Naive B cell (primary cell): ENCODE measurements at places on chromosomes 7 and 10. TPM values are rescaled to one million over a fixed set of nuclear protein-coding genes. Genes with fewer than 3 reads are reported as not detected.

The TACC2 gene
- polyA plus RNA-seq = not detected

The LRRC17 gene
- polyA plus RNA-seq = not detected

The GRID1 gene
- polyA plus RNA-seq = not detected

The OR2A2 gene
- not detected for polyA plus RNA-seq

The NT5C2 gene
- polyA plus RNA-seq = 60.7 TPM

The SPACDR gene
- polyA plus RNA-seq = not detected

The TRA2A gene
- polyA plus RNA-seq = 58.2 TPM

DNA sequence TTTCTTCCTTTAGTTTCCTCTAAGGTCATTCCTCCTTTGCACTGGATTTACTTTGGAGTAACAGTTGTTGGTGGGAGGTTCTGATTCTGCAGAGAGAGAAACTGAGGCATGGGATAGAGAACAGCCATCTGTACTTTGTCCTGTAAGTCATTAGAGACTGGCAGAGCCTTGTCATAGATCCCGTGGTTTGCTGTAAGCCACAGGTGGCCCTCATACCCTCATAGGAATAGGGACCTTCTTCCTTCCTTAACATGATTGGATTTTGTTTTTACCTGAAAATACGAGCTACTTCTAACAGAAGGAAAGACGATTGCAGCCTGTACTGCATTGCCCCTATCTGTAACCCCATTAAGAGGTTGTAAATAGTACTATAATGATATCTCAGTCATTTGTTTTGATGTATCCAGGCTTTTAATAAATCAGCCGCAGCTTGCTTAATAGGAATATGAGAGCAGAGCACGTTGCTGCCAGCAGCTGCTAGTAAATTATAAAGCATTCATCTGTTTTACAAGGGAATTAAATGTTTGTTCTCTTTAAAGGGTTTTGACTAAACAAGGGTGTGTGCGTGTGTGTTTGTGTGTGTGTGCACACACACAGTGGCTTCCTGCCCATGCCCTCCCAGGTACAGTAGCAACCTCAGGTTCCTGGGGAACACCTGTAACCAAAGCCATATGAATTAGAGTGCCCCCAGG is 249.8 kb downstream of the AUTS2 start:
- no peaks in the 10 kb centered on the region for H3K36me3 ChIP-seq
- H3K4me1 ChIP-seq = peaks cover 61% of the 10 kb centered on the region
- no peak overlapping the region for H3K27ac ChIP-seq
- DNase-seq = no peak
- no peak overlapping the region for H3K4me3 ChIP-seq
- H3K27me3 ChIP-seq = no peaks in the 10 kb centered on the region

GRCh38 chr7:18901351-18901750 is 216.1 kb downstream of the TWIST1 start:
- no peak overlapping the region for H3K4me3 ChIP-seq
- H3K27me3 ChIP-seq = no peaks in the 10 kb centered on the region
- H3K27ac ChIP-seq = no peak overlapping the region

DNA sequence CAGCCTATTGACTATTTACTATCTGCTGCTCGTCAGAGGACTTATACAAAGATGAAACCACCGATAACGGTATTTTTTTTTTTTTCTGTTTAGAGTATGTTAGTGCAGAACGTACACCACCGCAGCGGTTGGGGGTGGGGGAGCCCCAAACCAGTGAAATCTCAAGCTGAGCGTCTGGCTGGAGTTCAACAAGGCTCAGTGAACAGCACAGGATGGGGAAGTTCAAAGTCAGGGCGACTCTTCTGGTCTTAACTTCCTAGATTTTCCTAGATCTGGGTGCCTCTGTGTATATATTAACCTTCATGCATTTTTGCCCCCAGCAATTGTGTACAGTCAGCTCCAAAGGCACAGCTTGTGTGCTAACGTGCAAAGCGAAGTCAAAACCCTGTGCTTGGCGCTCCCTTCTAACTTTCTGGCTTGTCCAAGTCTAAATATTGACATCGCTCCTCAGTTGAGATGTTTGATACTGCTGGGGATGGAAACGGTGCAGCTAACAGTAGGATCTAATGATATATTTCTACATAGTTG is 1.1 kb downstream of the RHOBTB1 start:
- H3K4me3 ChIP-seq = peak overlapping the region; percentile 90
- peaks cover 23% of the 10 kb centered on the region for H3K4me1 ChIP-seq
- peaks cover 10% of the 10 kb centered on the region for H3K27me3 ChIP-seq
- H3K36me3 ChIP-seq = no peaks in the 10 kb centered on the region

DNA sequence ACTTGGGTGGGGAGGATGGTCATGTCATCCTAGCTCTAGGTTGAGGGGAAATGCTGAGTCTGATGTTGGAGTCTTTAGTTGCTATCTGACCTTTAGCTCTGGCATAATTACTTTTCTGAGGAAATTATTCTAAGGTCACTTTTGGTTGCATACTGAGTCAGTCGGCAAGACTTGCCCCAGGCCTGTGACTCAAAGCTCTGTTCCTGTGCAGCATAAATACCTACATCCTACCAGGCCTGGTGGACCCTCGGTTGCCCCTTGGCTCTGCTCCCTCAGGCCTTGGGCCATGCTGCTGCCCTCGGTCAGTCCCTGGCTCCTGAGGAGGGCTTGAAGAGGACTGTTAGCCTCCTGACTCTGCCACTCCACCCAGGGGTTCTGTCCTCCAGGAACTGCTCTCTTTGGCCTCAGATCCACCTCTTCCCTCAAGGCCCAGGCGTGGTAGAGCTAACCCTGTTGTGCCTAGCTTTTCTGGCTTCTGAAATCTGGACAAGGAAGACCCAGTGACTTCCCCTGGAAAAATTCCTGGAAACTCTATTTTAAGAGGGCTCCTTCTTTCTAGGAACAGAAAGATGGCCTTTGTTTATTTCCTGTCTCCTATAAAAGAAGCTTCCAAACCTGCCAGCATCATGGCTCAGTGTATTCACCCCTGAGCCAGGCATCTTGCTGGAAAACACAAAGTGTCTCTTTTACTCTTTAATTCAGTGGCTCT is 71.2 kb downstream of the TMEM178B start:
- no peak overlapping the region for H3K4me3 ChIP-seq
- no peaks in the 10 kb centered on the region for H3K4me1 ChIP-seq
- no peak for DNase-seq
- H3K27ac ChIP-seq = no peak overlapping the region

DNA sequence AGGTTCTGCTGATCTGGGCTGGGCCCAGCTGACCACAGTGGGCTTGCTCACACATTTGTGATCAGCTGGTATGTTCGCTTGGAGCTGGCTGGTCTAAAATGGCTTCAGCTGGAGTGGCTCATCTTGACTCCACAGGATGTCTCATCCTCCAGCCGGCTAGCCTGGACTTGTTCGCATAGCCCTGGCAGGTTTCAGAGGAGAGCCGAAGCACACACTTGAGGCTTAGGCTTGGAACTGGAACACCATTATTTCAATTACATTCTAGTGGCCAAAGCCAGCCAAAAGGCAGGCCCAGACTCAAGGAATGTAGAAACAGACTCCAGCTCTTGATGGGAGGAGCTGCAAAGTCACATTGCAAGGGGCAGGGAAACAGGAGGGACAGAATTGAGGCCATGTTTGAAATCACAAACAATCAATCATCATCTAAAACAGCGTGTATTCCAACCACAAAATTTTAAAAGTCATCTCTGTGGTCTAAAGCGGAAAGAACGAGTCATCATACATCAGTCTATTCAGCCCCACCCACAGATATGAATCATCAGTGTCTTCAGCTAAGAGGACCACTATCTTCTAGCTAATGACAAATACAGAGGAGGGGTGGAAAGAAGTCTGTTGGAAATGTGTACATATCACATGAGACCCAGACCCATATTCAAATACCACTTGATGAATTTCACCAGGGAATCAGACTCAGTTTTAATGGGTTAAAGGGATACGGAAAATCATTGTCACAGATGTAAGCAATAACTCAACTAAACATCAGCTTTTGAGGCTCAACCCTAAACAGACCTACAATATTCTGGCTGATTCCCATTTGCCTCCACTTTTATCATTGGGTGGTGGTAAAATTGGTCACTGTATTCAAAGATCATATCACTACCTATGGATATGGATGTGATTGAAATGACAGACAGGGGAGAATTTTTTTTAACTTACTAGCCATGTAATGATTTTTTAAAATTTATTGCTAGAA is 139.0 kb upstream of the MKLN1 start:
- H3K36me3 ChIP-seq = no peaks in the 10 kb centered on the region
- DNase-seq = no peak
- H3K27ac ChIP-seq = no peak overlapping the region
- no peak overlapping the region for H3K4me3 ChIP-seq
- H3K4me1 ChIP-seq = peaks cover 4% of the 10 kb centered on the region

DNA sequence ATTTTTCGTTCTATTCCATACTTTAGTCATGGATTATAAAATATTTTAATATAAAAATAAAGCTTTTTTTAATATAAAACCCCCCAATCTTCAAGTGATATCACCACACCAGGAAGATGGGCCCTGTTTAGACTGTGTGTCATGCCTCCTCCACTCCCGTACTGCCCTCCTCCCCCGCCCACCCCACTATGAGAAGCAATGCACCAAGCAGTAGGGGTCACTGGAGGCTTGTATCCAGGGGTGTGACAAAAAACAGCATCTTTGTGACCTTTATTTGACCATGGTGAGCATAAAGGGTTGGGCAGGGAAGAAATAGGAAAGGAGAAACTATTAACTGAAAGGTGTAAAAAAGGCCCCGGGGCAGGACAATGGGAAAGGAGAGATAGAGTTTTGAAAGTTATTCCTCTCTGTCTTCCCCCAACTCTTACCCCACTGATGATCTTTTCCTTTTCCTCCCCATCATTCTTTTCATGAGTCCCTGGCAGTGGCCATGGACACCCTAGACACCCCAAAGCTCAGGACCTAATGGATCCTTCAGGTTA is 3.5 kb downstream of the PITX3 start:
- no peak overlapping the region for H3K27ac ChIP-seq
- peaks cover 13% of the 10 kb centered on the region for H3K4me1 ChIP-seq
- no peak overlapping the region for H3K4me3 ChIP-seq

DNA sequence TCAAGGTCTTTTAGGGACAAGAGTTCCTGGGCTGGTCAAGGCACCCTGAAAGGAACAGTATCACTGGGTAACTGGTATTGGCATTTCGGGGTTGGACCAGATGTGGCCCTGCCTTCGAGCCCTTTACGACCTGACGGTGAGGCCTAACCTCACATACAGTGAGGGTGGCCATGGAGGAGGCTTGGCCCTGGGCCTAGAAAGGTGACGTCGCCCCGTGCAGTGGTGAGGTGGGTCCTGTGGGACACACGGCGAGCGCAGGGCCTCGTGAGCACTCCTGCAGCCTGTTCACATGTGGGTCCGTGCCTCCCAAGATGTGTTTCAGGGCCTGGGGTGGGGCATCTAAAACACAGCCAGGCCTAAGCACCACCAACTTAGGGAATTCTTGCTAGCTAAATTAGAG is 36.1 kb downstream of the CRHR2 start:
- no peaks in the 10 kb centered on the region for H3K27me3 ChIP-seq
- H3K4me1 ChIP-seq = no peaks in the 10 kb centered on the region
- H3K27ac ChIP-seq = no peak overlapping the region
- no peak overlapping the region for H3K4me3 ChIP-seq
- H3K36me3 ChIP-seq = no peaks in the 10 kb centered on the region
- DNase-seq = no peak

DNA sequence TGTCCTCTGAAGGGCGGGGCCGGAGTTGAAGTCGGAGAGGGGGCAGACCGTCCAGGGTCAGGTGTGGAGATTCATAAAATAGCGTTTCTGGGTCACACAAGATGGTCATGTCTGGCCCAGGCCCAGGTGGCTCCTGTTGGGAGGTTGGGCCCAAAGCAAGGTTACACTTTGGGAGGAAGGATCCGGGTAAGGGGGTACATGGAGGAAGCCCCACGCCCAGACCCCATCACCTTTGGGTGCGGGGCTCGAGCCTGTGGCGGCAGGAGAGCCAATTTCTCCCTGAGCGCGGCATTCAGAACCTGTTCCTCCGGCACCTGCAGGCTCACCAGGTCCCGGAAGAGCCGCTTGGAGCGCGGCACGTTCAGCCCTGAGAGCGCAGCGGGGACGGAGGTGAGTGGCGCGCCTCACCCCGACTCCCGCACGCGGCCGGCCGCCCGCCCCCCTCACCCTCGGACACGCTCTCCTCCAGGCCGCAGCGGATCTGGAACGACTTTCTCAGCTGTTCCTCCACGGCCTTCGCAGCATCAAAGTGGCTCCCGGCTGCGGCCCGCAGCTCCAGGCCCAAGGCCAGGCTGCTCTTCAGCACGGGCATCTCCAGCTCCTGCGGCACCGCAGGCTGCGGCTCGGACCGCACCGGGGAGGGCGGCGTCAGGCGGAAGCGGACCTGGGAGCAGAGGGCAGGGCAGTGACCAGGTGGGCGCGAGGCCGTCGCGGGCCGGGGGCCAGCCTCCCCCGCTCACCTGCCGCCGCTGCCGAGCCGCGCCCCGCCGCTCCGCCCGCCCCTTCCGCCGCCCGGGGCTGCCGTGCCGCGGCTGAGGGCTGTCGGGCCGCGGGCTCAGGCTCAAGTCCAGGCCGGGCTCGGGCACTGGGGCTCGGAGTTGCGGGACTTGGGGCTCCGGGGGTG is 644 bp downstream of the PPP1R35 start:
- H3K27ac ChIP-seq = peak overlapping the region; percentile 92
- peaks cover 51% of the 10 kb centered on the region for H3K4me1 ChIP-seq
- peaks cover 7% of the 10 kb centered on the region for H3K36me3 ChIP-seq
- DNase-seq = peak; percentile 34

GRCh38 chr10:13913897-13914296 is 327.1 kb downstream of the PRPF18 start:
- no peaks in the 10 kb centered on the region for H3K4me1 ChIP-seq
- no peak overlapping the region for H3K4me3 ChIP-seq
- H3K27ac ChIP-seq = no peak overlapping the region
- peaks cover 14% of the 10 kb centered on the region for H3K27me3 ChIP-seq

- no peaks in the 10 kb centered on the region for H3K27me3 ChIP-seq
- H3K4me3 ChIP-seq = no peak overlapping the region
- H3K36me3 ChIP-seq = no peaks in the 10 kb centered on the region
- H3K27ac ChIP-seq = no peak overlapping the region
- no peak for DNase-seq
Observed at GRCh38 chr7:7862393-7862792, 106.2 kb upstream of the GLCCI1 start.
